ENCODE measurements at places on chromosomes 7 and 10.

DNA sequence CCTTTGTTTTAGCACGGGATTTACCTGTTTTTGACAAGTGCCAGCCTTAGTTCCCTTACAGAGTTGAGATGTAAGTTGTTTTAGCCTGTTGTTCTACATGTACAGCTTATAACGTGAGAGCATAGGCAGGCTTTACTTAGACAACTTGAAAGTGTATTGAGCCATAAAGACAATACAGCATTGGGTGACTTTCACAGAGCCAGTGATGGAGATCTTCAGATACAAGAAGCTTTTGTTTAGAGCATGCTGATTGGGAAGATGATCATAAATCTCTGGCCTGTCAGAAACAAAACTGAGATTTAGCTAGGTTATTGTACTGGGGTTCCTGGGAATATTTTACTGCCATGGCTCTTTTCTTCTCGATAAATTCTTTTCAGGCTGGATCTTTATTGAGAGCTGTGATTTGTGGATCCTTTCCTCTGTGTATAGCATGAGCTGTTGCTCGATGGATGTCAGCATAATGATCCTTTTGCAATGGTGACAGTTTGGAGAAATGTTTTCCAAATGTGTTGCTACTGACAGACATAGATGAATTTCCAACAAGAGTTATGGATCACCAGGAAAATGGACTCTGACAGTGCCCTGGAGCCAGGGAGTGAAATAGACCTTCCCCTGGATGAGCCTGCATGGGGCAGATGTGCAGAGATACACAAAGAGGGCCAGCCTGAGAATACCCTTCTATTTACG, 30.2 kb downstream of the LHFPL3 start:
- no peak for DNase-seq

DNA sequence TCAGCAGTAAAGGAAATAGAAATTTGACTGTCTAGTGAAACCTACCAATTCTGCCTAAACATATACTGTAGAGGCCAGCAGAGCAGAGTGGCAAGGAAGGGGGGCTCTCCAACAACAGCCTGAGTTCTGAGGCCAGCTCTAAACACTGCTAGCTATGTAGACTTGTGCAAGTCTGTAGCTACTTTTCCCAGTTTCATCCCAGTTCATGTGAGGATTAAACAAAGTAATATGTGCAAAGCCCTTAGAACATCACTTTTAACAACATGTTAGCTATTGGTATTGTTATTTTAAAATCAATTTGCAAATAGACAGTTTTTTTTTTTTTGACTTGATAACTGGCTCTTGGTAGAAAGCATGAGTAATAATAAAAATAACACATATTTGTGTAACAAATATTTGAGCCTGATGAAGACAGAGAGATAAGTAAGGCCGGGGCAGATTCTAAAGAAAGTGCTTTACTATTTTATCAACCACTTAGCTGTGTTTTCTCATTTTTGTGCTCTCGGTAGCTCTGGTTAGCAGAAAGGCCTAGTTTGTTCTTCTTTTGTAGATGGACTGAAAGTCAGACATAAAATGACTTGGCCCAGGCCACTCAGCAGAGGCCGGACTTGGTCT, 9.3 kb downstream of the CHST12 start:
- DNase-seq, result no peak

DNA sequence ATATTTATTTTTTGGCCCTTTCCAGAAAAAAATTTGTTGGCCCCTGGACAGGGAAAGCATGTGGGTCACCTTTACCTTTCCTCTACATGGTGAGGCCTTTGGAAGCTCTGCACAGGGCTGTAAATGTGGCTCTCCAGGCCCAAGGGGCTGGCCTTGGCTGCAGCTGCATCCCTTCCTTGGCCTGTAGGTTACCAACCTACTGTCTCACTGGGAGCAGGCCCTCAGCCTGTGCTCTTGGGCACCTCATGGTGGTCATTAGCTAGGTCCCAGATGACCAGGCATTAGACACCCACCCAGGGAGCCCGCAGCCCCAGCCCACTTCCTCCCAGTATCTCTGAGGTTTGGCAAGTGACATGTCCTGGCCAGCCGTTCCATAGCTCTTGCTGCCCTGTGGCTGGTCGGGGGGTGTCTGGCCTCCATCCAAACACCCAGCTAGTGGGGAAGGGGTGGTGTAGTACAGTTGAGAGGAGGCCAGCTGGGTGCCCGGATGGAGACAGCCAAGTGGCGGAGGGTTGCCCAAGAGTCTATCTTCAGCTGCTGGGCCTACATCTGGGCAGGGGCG, 7.1 kb upstream of the CPA5 start:
- DNase-seq, result no peak

DNA sequence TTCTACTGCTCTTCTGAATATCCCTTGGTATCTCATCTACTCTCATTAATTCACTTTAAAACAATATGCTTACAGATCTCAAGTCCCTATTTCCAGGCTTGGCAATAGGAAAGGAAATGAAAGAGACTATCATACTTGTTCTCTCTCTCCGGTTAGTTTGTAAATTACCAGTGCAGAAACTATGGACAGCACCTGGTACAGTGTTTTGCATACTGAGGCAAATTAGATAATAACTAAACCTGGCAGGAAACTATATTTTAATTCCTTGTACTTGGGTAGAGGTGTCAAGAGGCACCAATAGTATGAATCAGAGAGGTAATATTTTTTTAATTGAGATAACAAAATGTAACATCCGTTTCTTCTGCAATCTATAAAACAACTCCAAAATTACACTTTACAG, 97.7 kb upstream of the TMEM196 start:
- no peak for DNase-seq

DNA sequence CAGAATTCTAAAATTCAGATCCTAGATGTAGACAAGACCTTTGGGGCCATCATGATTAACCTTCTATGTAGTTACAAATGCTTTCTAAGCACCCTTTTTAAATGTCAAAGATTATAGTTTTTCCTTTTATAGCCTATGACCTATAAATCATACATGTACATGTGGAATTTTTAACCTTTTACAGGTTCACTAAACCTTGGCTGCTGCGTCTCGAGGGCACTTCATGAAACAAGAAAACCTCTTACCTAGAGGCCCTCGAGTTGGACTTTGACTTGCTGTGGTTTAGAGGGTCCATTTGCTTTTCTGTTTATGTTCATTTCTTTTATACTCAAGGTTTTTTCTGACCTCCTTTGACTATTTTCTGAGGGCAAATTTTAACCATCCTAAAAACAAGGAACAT, 302.2 kb downstream of the CSTF2T start:
- DNase-seq, result no peak

DNA sequence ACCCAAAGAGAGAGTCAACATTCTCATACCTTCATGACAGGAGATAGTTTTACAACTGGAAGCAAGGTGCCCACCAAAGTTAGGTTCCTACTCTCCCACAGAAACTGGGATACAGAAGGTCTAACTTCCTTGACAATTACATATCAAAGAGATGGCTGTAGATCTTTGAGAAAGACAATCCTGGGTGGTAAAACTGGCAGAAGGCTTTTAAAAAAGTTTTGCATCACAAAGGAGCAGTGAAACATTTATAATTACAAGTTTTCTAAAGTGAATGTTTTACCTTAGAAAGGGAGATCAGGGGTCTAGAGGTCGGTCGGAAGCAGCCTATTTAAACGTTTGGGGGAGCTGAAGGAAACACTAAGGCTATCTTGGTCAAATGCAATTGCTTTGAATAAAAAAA, 166.6 kb upstream of the STEAP1 start:
- DNase-seq, result no peak

DNA sequence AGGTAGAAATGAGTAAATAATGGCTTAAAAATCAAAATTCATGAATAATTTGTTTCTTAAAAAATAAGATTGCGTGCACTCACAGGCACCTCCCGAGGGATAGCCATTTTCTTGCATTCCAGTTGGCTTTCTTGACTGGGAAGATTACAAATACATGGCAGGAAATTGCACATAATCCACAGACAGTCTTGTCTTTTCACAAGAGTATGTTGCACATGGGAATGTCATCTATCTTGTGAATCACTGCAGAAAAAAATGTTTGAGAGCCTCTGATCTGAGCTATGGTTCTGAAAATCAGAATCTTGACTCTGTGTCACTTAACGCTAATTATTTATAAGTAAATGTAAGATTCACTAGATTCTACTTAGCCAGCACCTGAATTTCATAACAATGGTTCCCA, 74.1 kb upstream of the PRKG1 start:
- DNase-seq, result no peak

Data from CMK (cell line).